ENCODE measurements at places on chromosomes 7 and 10.

DNA sequence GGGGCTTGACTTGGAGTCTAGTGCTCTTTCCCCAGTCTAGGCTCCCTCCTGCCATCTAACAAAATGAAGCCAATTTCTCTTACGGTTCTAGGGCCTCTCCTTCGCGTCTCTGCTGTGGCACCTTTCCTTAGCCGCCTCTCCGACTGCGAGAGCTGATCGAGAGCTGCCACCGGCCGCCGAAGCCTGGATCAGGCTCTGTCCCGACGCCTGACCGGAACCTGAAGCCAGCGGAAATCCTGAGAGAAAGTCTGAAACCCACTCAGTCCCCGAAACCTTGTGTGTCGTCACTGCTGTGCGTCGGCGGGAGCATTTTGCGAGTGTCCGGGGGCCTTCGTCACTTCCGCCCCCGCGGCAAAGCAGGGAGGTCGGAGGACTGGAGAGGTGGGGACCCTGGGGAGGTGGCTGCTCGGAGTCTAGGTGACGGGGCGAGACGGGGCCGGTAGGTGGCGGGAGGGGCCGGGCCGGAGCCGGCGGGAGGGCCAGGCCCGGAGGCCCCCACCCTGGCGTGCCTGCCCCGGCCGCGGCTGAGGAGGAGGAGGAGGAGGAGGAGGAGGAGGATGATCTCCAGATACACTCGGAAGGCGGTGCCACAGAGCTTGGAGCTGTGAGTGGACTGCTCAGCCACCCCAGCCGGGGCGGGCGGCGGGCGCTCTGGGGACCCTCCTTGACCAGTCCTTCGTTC is at the start of the genes ECD and FAM149B1:
Gene ECD, minus strand, starts transcription at position 226 of the 682 bp plus-strand sequence. CDS start 4,071 bp downstream, outside the sequence.
Gene FAM149B1, plus strand, starts transcription at position 337 of the 682 bp plus-strand sequence. Its CDS starts 221 bp downstream, at position 558.
- DNase-seq: peak; percentile 94

DNA sequence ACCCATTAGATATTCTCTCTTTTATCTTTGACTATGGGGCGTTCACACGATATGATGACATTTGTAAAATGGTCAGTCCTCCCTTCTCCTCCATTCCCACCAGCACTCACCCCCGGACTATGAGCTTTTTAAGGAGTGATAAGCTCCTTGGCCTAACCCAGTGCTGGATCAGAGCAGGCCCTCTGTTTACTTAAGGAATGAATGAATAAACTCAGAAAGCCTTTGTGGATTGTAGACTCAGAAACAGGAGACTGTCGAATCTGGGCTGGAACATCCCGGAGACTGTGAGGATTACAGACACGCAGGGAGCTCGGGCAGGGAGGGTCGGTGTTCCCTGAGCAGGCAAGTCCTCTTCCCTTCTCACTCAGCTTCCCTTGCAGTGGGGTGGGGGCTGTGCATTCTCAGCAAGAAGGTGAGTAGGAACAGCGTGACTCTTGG is 6.8 kb upstream of the ZCCHC24 start:
- peak; percentile 21 for DNase-seq

- peak; percentile 68 for DNase-seq
These were observed 229.7 kb upstream of the ZNF32 start for GRCh38 chr10:43878386-43878785.

DNA sequence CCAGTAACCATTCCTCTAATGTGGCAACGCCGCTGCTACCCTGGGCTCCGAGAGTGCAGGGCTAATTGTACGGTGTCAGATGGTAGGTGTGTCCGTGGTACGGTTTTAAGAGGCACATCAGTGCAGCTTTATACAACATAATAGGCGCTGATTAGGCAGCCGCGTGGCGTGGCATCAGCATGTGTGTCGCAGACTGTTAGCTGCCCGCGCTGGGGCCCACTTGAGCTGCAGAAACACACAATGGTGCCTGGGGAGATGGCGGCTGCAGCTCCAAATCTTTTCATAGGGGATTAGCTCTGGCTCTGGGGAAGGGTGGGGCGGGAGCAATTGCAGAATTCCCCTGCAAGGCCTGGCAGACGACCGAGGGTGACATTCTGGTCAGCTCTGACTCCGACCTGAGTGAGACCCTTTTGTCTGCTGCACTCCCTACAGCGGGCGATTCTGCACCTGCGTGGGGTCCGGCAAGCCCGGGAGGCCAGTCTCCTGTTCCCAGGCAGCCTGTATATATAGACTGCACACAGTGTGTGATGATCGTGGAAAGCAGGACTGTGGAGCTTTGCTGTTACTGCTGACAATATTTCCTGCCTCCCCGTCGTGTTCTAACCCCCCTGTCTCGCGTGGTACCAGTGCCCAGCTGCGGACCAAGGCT is 722.7 kb upstream of the CELF2 start:
- DNase-seq: no peak

DNA sequence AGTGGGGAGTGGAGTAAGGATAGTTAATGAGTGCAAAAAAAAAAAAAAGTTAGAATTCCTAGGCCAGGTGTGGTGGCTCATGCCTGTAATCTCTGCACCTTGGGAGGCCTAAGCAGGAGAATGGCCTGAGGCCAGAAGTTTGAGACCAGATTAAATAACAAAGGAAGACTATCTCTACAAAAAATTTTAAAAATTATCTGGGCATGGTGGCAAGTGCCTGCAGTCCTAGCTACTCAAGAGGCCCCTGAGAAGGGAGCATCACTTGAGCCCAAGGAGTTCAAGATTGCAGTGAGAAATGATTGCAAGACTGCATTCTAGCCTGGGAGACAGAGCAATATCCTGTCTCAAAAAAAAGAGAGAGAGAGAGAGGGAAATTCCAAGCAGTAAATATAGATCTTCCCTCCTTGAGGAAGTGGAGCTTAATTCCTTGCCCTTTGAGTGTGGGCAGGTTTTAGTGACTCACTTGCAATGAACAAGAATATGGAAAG is 19.5 kb upstream of the CSTF2T start:
- DNase-seq: peak; percentile 39

DNA sequence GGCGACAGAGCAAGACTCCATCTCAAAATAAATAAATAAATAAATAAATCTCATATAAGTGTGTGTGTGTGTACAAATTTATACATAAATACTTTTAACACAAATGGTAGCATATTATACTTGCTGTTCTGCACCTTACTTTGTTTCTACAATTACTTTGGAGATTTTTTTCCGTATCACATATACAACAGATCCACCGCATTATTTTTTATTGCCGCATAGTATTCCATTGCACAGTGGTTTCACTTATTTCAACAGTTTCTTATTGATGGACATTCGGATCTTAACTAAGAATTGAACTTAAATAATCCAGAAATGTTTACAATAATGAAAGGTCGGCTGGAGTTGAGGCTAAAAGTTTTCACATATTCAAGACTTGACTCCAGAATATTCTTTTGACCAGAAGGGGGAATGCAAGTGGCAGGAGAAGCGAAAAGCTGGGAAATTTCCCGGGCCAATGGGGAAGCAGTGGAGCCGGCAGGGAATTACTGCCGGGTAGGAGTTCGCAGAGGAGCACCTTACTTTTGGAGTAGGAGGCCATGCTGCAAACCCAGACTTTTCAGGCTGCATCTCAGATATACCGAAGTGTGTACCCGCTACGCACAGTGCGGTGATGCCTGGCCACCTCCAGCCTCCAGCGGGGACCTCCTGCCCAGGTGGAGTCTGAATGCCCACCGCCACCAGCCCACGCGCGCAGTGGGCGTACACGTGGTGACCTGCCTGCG is 415 bp upstream of the CNNM1 start:
- no peak for DNase-seq

DNA sequence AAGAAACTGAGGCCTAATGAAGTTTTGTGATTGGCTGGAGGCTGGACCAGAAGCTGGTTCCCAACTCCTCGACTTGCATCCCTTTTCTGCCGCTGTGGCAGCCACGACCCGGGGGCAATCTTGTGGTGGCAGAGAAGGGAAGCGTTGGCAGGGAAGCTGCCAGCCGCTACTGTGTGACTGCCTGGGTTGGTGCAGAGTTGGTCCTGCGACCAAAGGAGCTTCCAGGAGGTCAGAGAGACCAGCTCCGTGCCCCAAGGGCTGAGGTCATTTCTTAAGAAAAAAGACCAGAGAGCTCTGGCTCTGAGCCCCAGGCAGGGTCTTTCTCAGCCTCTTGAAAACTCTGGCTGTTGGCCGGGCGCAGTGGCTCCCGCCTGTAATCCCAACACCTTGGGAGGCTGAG is 47.2 kb downstream of the PRF1 start:
- DNase-seq: no peak

DNA sequence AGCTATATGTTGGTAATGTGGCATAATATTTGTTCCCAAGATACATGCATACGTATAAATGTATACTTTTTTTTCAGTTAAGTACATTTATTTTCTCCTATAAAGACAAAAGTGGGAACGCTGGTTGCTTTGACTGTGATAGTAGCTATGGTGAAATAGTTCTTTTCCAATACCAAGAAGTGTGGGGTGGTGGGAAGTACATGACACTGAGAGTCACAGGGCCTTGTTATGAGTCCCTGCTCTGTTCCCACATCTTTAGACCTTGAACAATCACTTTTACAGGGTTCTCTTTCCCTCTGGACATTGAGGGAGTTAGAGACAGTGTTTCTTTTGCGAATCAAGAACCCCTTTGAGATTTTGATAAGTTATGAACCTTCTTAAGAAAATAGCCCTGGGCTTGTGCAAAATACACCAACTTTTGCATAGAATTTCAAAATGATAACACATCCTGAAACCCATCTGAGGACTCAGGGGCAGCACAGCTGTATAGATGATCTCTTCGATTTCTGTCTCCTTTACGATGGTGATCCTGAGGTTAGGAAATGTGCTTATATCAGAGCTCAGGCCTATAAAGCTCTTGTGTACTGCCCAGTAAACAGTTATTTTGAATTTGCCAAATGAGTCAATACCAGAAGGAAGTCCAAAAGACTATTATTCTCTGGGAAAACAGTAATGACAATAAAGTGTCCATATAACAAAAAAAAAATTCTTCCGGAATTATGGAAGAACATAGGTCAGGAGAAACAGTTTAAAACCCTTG is 1.1 kb downstream of the LMOD2 start:
- no peak for DNase-seq

DNA sequence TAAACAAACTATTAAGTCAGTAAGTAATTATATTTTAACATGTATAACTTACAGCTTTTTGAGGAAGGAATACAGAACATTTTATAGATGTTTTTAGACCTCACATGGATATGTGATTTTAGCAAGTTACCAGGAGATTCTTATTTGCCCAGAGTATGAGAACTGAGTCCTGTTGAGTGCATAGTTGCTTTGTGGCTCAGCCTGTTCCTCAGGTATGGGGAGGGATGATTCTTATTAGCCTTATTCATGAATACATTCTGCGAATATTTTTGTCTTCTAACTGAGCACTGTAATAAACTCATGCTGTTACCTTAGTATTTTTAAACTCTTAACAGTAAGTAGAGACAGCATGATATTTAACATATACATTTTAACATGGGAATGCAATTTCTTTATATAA is 17.9 kb downstream of the BTAF1 start:
- no peak for DNase-seq

GRCh38 chr10:86962136-86962980 is 4.0 kb downstream of the SNCG start:
- no peak for DNase-seq

- DNase-seq: no peak
These were observed 130.0 kb downstream of the PLXNA4 start for GRCh38 chr7:132446260-132446659.

DNA sequence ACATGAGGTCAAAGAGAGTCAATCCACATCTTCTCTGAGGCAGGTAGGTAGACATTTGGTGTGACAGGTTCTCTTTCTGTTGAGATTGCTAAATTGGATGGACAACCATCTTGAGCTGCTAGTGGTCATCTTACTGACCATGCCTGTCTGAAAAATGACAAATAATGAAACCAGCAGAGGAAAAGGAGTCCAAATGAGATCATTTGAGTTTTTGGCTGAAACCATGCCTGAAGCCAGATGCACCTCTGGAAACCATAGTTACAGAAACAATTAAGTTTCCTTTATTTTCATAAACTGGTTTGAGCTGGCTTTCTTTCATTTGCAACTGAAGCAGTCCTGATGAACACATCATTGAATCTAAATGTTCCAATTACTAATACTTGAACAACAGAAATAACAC is 100.6 kb downstream of the ZNF438 start:
- DNase-seq: no peak

- DNase-seq: no peak
These were observed 335.3 kb upstream of the KLF6 start for GRCh38 chr10:4120096-4120853.

- no peak for DNase-seq
These were observed 3.1 kb downstream of the AASS start for GRCh38 chr7:122140918-122141317.

- no peak for DNase-seq
These were observed 94.4 kb upstream of the CCDC6 start for GRCh38 chr10:60000747-60001146.

- no peak for DNase-seq
These were observed 1288.5 kb upstream of the AUTS2 start for GRCh38 chr7:68309806-68310205.

DNA sequence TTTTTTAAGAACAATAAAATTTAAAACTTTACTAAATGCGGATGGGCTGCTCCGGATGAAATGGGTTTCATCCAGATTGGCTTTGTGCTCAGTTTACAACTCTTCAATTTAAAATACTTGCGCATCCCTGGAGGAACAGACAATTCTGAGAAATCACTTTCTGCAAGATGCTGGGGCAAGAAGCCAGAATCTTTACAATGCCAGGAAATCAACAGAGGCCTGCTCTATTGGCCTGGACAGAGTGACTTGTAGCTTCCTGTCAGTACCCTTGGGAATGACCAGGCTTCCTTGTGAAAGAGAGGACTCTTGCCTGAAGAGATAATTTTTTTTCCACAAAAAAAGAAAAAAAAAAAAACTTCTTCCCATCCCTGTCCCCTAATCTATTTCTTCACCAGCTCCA is 3.9 kb upstream of the FAM13C start:
- DNase-seq: no peak

GRCh38 chr10:101029520-101030295 is 1.2 kb downstream of the PDZD7 start:
- no peak for DNase-seq

DNA sequence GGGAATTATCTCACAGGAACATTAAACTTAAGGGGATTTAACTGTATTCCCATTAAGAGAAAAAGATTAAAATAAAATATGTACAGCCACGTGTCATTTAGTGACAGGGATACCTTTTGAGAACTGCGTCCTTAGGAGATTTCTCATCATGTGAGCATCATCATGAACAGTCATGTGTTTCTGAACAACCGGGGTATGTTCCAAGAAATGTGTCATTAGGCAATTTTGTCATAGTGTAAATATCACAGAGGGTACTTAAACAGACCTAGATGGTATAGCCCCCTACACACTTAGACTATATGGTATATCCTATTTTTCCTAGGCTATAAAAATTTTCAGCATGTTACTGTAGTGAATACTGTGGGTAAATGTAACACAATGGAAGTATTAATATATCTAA is 840.3 kb downstream of the CNTNAP2 start:
- no peak for DNase-seq
